CD4-positive, alpha-beta memory T cell (primary cell): ENCODE measurements at places on chromosomes 12 and 14. TPM values are rescaled to one million over a fixed set of nuclear protein-coding genes. Genes with fewer than 3 reads are reported as not detected.

BHLHE41 gene
- 0.20 TPM for total RNA-seq

TAS2R7 gene
- not detected for total RNA-seq

KRT83 gene
- total RNA-seq = not detected

- DNase-seq = no peak
Observed at GRCh38 chr12:49052451-49053208, 8.0 kb downstream of the KMT2D start.

SRRM4 gene
- total RNA-seq = not detected

DDX55 gene
- total RNA-seq = 50.5 TPM

DNA sequence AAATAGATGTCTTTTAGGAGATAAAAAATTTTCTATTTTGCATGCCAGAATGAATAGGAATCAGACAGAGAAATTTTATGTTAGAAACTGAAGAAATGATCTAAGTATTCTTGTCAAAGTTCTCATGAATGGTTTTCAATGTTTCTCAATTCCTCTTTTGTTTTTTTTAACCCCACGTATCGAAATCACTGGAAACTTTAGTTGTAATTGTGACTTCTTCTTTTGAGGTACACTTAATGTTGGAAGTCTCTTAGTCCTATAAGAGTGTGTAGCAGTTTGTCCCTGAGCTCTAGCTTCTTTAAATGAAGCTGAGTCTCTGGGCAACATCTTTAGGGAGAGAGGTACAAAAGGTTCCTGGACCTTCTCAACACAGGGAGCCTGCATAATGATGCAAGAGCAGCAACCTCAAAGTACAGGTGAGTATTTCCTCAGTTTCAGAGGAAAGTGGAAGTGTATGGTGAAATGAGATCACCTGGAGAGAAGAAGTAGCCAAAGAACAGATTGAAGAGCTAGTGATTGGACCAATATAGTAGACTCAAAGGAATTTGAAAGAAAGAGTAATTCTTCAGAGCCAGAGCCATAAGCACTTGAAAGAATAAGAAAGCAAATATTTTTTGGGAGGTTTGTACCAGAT, at the start of gene CLEC6A:
TSS of gene CLEC6A (plus strand) at position 236 of the 634 bp plus-strand sequence. CDS start at position 386, 150 bp downstream.
- no peak for DNase-seq

RERG gene
- not detected for total RNA-seq

DNA sequence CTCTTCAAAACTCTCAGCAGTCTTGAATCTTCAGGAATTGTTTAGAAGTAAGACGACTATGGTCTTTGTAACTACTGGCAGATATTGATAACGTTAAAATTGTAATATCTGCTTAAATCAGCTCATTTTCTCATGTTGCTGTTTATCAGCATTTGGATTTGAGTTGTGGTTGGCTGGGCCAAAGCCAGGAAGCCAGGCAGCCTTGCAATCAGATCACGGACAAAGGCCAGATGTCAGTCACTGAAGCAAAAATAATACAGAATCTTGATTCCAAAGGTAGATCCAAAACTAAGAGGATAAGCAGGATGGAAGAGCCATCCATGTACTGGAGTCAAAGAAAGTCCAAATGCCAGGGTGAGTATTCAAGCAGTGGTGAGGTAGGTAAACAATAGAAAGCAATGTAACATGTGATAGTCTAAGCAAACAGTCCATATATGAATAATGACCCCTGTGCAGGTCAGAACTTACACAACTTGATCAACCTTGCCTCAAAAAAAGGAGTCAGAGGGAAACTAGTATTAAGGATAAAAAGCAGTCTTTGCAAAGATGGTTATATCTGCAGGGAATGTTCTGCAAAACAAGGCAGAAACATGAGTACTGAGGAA, 95.8 kb upstream of the RAP1B start:
- DNase-seq = no peak

DNA sequence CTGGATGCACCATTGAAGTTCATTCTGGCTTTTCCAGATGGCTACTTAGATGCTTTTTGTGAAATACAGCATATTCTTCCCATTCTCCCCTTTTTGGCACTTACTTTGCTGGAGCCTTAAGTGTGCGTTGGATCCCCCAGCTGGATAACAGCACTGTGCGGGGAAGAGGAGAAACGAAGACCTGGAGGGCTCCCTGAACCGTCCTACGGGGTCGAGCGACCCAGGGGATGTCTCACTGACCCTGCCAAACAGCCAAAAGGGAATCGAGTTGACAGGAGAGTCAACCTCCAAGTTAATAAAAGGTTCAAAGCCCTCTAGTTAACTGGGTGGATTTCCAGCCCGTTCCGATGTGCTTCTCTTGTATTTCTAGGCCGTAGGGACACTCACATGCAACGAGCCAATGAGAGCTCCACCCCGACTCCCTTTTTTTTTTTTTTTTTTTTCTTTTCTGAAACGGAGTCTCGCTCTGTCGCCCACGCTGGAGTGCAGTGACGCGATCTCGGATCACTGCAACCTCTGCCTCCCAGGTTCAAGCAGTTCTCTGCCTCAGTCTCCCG, 1.0 kb upstream of the CAMKK2 start:
- peak; percentile 5 for DNase-seq

DNA sequence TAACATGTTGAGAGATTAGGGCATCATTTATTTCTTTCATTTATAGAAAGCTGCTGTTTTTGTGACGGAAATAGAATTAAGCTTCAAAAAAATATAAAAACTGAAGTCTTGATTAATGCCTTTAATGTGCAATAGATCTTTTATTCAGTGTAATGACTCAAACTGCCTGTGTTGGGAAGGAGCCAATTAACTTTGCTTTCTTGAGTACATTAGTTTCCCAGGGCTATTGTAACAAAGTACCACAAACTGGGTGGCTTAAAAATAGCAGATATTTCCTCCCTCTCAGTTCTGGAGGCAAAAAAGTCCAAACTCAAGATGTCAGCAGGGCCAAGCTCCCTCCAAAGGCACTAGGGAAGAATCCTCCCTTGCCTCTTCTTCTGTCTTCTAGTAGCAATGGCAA, 36.6 kb downstream of the EID3 start:
- DNase-seq = no peak

PLEKHG3 gene
- total RNA-seq = 56.5 TPM

GRCh38 chr12:7628381-7628961, 37.2 kb downstream of the APOBEC1 start:
- DNase-seq = no peak

DNA sequence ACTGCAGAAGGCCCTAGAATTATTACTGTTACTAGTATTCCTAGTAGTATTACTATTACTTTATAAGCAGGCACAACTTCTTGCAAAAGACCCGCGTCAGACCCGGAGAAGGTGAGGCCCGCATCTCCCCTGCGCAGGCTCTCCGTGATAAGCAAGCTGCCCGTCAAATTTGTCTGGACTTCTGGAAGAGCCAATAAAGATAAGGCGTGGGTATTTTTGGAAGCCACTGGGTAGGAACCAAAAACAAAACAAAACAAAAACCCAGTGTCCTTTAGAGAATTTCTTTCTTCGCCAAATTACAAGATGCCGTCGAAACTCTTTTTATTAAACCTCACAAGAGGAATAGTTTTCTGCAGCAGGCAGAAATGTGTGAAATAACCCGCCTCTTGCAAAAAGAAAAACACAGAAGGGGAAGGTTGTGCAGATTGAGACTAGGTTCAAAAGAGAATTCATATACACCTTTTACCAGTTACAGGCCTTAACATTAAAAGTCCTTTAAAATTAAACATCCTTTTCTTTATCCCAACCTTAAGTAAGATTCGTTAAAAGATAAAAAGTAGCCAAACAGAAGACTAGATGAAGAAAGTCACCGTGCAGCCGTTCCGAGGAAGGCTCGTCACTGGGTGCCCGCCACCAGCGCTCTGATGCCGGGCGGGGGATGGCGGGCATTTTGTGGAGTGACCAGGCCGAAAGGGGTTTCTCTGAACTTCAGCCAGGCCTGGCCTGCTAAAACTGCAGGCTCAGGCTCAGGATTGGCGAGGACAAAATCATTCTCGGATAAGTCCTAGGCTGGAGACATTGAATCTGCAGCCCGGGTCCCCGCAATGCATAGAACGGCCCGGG, 1.6 kb downstream of the TBX5 start:
- DNase-seq = no peak

DNA sequence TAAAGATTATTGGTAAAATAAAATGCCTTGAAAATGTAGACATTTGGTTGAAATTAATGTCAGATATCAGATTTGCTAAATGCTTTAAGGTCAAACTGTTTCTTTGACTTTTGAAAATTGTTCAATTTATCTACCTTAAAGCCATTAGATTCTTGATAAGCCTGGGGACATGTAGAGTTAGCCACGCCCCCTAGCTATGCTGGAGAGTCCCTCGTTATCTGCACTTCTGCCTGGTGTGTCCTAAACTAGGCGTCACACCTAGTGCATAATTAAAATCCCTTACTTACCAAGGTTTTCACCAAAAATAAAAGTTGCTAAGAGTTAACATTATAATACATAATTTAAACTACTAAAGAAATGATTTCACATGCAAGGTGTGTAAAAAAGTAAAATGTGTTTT, 79.5 kb downstream of the EGLN3 start:
- DNase-seq = no peak

SERPINA12 gene
- not detected for total RNA-seq

- no peak for DNase-seq
Observed at GRCh38 chr12:100741084-100741711, 53.4 kb upstream of the ANO4 start.

- DNase-seq = no peak
Observed at GRCh38 chr12:47346251-47347019, 266.7 kb upstream of the AMIGO2 start.

GRCh38 chr12:88153959-88154358, 11.9 kb downstream of the TMTC3 start:
- DNase-seq = no peak
